ENCODE measurements at places on chromosomes 5 and 9.

- no peak for DNase-seq
Observed at GRCh38 chr9:89422151-89422975, 75.5 kb downstream of the SEMA4D start.

- no peak for DNase-seq
Observed at GRCh38 chr5:15776346-15776745, 276.4 kb downstream of the FBXL7 start.

GRCh38 chr5:173451031-173451430, 122.8 kb upstream of the STC2 start:
- peak; percentile 32 for DNase-seq

DNA sequence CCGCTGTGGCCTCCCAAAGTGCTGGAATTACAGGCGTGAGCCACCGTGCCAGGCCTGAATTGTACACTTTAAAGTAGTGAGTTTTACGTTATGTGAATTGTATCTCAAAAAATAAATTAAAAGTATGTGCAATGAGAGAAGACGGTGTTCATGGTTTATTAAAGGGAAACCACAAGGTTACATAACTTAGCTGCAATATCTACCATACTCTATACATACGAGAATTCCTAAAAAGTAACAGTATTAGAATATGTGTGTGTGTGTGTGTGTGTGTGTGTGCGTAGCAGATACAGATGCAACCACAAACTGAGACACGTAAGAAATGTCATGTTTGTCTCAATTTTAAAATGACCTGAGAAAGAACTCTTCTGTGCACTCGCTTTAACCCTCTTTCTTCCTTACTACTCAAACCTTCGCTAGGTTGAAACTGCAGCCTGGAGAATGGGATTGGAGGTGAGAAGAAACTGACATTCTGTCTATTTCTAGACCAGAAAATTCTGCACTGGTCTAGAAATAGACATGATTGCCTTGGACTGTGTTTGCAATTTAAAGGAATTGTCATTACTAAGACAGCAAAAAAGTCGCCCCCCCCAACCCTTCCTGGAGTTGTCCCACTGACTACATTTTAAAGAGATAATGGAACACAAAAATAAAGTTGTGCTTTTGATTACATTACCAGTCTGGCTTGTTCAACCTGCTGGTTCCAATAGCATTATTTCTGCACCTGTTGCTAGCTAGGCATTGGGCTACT, 167.0 kb downstream of the RGS3 start:
- no peak for DNase-seq

GRCh38 chr9:37602817-37603216, 10.4 kb upstream of the TOMM5 start:
- no peak for DNase-seq

DNA sequence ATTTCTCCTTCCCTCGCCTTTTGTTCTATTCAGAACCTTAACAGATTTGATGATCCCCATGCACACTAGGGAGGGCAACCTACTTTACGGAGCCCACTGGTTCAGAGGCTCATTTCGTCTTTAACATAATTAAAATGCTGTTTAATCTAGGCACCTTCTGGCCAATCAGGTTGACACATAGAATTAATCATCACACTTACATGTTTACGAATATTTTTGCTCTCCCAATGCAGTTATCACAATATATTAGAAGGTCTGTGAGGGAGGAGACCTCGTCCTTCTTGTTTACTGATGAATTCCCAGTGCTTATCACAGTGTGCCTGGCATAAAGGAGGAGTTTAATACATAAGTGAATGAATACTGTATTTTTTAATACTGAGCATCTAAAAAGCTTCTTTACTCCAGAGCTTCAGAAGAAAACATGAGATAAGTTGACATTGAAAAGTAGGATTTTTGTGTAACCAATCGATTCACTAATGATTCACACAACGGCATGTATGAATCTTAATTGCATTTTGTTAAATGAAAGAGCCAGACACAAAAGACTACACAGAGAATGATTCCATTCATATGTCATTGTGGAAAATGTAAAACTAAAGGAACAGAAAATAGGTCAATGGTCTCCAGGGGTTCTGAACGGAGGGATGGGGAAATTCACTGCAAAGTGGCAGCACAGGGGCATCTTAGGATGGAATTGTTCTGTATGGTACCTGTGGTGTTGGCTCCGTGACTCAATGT, 78.6 kb upstream of the VCAN start:
- DNase-seq = no peak

DNA sequence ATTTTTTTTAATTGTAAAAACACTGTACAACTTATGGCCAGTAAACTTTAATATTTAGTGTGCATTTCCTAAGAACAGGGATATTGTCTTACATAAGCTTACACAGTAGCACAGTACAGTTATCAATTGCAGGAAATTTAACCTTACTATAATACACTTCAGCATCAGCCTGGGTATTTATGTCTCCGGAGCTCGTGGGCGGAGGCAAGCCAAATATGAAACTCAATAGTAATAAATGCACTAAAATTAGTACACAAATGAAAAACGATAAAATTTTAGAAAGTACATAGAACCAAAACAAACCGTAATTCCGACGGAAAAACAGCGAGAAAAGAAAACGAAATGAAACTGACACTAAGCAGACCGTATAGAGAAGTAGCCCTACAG, 91.2 kb downstream of the ANXA2R start:
- no peak for DNase-seq

GRCh38 chr5:171681061-171681460, 104.6 kb upstream of the SMIM23 start:
- no peak for DNase-seq

- peak; percentile 55 for DNase-seq
Observed at GRCh38 chr5:97019435-97020117, 83.7 kb downstream of the LNPEP start.

DNA sequence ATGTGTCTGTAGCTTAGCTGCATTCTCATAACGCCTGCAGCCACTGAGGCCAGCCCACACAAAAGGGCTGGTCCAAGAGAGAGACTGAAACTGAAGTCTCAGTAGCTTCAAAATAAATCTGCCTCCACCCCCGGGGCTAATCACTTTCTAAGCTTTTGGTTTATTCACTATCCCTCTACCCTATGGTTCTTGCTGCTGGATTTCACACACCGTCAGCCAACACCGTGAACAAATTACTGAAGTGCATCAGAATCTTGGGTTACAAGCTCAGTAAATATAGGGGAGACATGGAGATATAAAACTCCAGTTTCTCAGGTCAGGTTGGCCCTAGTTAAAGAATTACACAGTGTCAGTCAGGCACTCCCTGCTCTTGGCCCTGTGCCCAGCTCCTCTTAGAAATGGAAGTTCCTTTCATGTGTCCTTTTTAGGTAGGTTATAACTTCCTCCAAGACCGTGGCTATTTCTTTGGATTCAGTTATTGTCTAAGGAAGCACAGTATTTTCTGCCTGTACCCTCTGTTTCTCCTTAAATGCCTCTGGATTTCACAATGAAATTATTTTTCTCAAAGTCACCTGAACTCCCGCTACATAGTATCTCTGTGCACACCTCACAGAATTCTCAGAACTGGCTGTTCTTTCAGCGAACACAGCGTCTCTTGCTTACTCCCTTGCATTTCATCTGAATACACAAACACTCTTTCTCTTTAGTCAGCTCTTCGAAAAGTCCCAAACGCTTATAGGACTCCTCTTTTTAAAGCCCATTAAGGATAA, 112.5 kb downstream of the FAM174A start:
- peak; percentile 46 for DNase-seq

GRCh38 chr9:92439921-92440750, 15.9 kb upstream of the OMD start:
- no peak for DNase-seq

GRCh38 chr5:148827723-148828122, 1.3 kb downstream of the ADRB2 start:
- DNase-seq = no peak

- peak; percentile 70 for DNase-seq
Observed at GRCh38 chr5:132883261-132883834, 9.9 kb downstream of the LEAP2 start.

GRCh38 chr5:1035421-1036405, 27.1 kb downstream of the NKD2 start:
- DNase-seq = no peak

GRCh38 chr5:96601200-96601599, 61.0 kb upstream of the CAST start:
- DNase-seq = no peak

DNA sequence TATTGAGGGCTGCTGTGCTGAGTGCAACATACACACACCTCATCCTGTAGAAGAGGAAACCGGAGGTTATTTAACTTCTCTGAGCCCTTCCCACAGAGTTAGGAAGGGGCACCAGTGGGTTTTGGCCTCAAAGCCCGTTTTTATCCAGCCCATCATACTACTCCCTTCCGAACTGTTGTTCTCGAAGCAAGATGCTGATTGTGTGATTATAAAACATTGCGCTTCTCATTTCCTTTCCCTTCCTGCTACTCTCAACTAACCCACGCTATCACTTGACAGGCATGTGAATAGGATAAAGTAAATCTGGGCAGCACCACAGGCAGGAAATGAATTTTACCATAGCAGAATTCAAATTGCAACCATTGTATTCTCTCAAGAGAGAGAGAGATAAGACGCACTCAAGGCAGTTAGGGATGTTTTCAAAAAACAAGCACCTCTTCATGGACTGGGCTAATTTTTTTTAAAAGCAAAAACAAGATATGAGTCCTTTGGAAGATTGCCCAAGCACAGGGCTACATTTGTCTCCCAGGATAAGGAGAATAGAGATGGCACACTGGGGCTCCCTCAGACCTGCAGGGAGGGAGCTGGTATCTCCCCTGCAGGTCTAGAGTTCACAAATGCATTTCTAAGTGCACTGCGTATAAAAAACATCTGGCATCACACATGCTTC, 52.6 kb downstream of the GNA14 start:
- no peak for DNase-seq

- DNase-seq = no peak
Observed at GRCh38 chr5:67059744-67060490, 136.7 kb downstream of the CD180 start.

DNA sequence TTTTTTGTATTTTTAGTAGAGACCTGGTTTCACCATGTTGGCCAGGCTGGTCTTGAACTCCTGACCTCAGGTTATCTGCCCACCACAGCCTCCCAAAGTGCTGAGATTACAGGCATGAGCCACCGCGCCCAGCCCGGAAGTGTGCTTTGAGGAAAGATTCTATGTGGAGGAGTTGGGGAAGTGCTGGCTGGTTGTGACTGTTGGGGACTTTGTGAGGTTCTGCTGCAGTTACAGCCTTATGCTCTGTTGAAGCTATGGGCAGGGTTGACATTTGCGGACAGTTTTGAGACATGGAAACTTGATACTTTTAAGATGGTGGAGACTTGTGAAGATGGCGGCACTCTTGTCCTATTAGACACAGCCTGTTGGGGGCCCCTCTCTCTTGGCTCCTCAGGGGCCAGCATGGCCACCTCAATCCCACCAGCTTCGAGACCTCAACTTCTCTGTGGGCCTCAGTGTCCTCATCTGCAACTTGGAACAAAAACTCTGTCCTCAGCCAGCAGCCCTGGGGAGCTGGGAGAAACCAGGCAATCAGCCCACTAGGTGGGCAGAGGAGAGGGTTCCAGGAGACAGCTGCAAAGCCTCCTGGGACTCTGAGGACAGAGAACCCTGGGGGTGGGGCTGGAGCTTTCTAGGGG, 24.9 kb downstream of the C9orf50 start:
- DNase-seq = no peak

GRCh38 chr5:932151-932627, 39.5 kb downstream of the TRIP13 start:
- no peak for DNase-seq

DNA sequence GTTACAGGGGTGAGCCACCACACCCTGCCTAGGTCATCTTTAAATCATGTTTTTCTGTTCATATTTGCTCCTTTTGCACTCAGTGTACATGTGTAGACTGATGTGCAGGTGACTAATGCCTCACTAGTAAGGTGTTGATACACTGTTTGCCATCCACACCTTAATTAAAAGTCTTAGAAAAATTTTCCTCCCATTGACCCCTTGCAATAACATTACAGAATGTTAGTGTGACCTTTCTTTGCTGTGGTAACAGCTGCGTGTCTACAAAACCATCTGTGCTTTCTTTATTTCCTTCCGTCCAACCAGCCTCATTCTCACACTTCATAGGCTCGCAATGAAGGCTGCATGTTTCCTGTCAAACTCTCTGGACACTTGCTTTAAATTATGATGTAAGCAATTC, 6.6 kb upstream of the CEMIP2 start:
- DNase-seq = no peak

GRCh38 chr5:108700930-108701329, 46.8 kb upstream of the FER start:
- DNase-seq = no peak

- no peak for DNase-seq
Observed at GRCh38 chr5:13662626-13663025, 281.9 kb downstream of the DNAH5 start.

DNA sequence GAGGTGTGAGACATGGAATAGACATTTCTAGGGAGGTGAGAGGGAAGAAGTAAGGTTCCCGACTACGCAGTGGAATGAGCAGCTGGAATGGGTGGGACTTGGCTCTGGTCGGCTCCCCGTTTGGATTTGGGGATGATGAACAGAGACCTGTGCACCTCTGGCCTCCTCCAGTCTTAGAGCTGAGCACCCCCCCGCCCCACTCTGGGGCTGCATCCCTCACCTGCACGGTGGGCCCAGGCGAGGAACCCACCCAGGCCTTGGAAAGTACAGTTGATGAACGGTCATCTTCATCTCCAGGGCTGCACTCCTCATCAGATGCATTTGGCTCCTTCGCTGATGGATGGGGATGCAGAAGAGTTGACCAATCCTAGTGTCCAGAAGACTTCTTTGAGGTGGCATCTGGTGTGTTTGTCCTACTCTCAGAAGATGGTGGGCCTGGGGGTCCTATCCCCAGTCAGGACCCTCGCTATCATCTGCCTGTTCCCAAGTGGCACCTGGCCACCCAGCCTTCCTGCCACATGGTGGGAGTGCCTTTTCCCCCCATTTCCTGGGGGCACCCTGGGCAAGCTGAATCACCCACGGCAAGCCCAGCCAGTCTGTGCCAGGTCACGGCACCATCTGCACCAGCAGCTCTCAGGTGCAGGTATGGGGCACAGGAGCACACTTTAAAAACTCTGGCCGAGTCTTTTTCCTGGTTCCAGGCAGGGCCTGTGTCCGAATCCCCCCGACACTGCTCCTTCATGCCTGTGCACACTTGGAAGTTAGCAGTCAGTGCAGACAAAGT, 70.5 kb downstream of the GTF3C4 start:
- no peak for DNase-seq

DNA sequence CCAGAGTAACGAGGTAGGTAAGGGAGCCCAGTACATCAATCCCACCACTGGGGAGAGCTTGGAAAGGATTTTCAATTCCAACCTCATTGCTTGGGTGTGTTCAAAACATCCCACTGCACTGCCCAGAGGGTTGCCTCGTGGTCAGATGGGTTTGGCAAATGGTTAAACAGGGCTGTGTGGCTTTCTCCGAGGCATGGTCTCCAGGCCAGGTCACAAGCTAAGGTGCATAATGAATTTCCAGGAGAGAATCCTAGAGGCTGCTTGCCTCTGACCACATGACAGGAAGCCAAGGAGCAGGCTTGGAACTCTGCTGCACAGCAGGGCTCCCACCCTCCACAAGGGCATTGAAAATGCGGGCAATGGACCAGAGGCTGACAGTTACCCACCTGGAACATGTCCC, 51.6 kb downstream of the DAP start:
- DNase-seq = no peak

All from neural progenitor cell (in vitro differentiated cells).